NCI-H1694 treated with DMSO at 0.1 percent for 48 hours (cell line): ENCODE measurements at places on chromosomes 5 and 9.

DNA sequence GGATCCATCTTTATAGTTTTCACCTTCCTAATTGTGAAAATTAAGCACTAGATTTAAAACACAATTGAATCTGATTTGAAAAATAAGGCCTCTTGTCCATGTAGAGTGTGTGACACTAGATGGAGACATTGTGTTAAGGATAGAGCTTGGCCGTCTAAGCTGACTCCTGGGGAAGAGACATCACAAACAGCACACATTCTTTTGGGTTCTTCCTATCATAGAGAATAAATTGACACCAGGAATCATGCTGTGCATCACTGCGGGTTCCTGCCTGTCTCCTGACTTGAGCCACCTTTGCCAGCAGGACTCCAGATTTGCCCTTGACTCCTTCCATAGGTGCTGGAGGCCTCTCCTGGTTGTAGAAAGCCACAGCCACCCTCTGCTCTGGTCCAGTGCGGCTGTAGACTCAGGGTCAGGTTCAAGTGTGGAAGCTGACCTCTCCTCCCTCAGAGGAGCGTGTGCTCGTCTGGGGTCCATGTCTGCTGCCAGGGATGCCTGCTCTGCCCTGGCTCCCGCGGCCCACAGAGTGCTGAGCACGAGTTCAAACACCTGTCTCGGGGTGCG lies 11.2 kb downstream of the ROPN1L start:
- peak; percentile 92 for DNase-seq

DNA sequence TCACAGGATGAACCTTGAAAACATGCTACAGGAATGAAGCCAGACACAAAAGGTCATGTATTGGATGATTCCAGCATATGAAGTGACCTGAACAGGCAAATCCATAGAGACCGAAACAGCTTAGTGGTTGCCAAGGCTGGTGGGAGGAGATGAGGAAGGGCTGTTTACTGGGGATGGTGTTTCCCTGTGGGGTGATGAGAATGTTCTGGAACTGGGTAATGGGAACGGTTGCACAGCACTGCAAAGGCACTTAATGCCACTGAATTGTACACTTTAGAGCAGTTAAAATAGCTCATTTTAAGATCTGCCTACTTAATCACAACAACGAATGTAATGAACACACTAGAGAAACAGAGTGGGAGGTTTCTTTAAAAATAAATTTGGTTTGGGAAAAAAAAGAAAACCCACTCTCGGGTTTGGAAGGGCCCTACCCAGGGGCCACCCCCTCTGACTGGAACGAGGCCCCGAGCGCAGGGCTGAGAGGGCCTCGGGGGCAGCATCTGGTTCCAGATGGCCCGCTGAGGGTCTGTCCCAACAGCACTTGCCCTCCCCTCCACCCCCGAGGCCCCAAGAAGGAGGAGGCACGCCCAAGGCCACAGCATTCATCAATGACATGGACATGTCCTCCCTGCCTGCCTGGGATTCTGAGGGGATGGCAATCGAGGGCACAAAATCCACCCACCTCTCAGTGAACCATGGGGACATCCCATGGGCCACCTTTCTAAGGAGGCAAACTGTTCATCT lies 31.7 kb downstream of the SARDH start:
- no peak for DNase-seq

DNA sequence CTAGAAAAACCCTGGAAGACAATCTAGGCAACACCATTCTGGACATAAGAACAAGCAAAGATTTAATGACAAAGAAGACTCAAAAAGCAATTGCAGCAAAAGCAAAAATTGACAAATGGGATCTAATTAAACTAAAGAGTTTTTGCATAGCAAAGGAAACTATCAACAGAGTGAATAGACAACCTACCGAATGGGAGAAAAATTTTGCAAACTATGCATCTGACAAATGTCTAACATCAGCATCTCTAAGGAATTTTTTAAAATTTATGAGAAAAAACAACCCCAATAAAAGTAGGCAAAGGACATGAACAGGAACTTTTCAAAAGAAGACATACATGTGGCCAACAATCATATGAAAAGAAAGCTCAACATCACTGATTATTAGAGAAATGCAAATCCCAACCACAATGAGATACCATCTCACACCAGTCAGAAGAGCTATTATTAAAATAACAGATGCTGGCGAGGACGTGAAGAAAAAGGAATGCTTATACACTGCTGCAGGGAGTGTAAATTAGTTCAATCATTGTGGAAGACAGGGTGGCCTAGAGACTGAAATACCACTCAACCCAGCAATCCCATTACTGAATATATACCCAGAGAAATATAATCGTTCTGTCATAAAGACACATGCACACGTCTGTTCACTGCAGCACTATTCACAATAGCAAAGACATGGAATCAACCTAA lies 3.8 kb downstream of the MOCS2 start:
- DNase-seq, result no peak

DNA sequence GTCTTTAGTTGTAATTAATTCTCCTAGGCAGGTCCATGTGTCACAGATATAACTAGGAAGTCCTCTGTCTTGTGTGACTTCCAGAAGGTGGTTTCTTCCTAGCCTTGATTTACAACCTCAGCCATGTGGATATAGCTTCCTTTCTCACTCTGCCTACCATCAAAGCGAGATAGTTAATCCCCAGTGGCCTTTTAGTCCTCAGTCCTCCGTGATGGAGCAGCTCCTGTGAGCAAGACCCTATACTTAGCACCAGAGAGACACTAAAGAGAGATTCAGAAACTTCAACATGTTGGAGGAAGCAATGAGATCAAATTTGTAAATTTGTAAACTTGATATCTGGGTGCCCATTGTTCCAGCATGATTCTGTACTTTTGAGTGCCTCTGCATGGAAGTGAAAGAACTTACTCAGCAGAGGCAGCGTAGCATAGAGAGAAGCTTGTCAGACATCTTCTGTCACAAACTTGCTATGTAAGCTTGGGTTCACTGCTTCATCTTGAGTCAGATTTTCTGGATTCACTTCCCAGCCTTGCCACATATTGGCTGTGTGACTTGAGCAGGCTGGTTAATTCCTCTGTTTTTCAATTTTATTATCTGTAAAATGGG lies 170.2 kb upstream of the NR3C1 start:
- no peak for DNase-seq

DNA sequence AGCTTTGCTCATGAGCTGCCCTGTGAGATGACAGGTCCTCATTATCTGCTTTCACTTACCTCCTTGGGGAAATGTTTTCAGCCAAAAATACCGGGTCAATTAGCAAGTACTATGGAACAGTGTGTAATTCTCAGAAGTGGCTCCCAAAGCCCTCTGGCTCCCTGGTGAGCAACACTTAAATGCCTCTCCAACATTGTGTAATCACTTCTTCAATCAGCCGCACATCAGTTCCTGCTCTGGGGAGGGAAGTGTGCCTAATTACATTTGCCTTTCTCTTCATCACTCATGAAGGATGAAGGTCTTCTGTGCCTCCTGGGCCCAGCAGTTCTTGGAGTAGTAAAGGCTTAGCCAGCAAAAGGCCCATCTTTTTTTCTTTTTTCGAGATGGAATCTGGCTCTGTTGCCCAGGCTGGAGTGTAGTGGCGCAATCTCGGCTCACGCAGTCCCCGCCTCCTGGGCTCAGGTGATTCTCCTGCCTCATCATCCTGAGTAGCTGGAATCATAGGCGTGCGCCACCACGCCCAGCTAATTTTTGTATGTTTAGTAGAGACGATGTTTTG lies 23.1 kb downstream of the NIM1K start:
- no peak for DNase-seq
